Astrocyte (in vitro differentiated cells and primary cell): ENCODE measurements at places on chromosomes 7 and 10. TPM values are rescaled to one million over a fixed set of nuclear protein-coding genes. Genes with fewer than 3 reads are reported as not detected.

- no peak for DNase-seq
Observed at GRCh38 chr10:129779126-129780111, 184.7 kb downstream of the EBF3 start.

- DNase-seq = no peak
Observed at GRCh38 chr7:156305351-156305750, 335.2 kb upstream of the RNF32 start.

Gene PDZD7
- 2.2 and 4.5 TPM in 2 replicates for total RNA-seq

DNA sequence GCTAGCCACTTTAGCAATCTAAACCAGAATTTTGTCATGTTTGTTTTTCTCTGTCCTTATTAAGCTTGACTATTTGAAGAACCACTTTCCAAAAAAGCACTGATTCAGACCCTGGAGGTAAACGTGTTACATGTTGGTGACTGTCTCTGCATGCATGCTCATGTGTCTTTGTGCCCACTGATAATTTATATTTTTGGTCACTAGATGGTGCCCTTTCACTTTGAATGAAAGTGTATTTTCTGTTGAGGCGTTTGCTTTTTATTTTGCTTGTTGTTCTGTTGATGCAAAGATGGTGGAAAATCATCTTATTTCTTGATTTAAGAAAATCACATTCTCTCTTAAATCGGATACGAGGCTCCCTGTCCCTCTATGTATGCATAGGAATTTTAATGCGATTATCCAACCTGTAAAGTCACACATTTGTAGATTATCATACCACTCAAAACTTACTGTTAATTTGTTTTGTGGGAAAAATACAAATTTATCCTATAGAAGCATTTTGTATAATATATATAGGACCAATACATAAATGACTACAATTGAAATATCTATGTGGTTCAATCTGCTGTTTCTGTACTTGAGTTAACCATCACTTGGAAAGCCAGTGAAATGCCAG lies 269.3 kb downstream of the BICC1 start:
- DNase-seq = no peak

- no peak for DNase-seq
Observed at GRCh38 chr10:72392571-72392970, 37.9 kb upstream of the DNAJB12 start.

- no peak for DNase-seq
Observed at GRCh38 chr7:151702961-151703360, 174.0 kb downstream of the PRKAG2 start.

DNA sequence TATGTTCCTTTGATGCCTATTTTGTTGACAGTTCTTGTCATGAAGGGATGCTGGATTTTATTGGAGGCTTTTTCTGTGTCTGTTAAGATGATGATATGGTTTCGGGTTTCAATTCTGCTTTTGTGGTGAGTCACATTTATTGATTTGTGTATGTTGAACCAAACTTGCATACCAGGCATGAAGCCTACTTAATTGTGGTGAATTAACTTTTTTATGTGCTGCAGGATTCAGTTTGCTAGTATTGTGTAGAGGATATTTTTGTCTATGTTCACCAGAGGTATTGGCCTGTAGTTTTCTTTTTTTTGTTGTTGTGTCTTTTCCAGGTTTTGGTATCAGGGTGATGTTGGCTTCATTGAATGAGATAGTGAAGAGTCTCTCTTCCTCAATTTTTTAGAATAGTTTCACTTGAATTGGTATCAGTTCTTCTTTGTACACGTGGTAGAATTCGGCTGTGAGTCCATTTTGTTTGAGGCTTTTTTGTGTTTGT lies 345.9 kb downstream of the KIF20B start:
- DNase-seq = no peak

Gene LYZL1
- total RNA-seq = not detected in 2 replicates

DNA sequence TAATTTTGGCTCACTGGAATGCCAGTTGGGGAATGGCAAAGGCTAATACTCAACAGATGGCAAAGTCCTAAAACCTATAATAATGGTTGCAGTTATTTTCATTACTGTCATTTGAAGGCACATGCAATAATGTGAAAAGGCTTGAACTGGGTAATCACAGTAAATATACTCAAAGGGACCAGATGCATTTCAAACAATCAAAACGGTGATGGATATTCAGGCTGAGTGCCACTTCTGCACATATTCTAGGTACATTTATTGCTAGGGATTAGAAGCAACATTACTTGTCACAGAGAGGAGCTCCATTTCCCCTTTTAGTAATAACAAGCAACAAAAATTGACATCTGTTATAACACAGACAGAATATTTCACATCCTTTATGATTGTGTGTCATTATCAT lies 171.8 kb downstream of the NXPH1 start:
- no peak for DNase-seq

DNA sequence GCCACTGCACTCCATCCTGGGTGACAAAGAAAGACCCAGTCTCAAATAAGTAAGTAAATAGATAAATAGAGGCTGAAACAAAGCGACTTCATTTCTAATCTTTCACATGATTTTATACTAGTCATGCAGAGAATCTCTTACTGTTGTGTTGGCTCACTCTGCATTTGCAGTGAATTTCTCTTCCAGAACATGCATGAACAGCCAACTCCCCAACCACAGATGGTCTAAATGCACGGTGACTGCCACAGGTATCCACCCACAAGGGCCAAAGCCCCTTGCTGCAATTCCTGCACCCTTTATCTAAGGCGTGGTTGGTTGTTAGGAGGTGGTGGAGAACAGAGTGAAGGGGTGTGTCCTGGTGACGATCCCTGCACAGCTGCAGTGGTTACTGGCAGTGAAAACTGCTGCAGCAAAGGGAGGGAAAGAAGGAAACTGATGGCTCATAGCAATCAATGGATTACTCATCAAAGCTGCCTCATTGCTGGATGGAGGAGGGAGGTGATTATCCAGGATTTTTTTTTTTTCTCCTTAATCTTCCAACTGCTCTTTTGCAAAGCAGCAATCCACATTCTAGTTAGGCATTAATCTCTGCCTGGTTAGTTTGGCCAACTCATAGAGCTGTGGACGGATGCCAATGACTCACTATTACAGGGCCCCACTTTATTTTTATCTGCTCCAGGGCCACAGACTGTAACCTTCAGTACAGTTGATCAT lies 50.6 kb downstream of the PRTFDC1 start:
- peak; percentile 98 for DNase-seq

- DNase-seq = no peak
Observed at GRCh38 chr10:132541601-132542011, 4.0 kb downstream of the INPP5A start.

- peak; percentile 94 for DNase-seq
Observed at GRCh38 chr10:3935141-3935540, 150.1 kb upstream of the KLF6 start.

DNA sequence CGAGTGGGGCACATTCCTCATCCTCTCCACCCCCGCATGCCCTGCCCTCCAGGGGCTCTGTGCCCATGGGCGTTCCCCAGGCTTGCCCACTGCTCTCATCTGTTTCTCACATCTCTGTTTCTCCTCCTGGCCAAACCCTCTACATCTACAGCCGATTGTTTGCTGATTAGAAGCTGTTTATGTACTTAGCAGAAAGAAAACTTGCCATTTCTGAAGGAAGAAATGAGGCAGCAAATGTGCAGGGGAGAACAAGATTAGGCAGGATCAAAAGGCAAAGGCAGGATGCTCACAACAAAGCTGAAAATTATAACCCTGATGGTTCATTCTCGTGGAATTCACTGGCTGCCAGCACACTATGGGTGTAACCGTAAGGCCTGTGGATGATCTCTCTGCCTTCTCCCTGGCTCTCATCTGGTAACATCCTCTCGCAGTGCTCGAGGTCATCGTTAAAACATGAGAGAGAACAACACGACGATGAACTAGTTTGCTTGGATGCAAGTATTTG lies 111.6 kb upstream of the KLF14 start:
- DNase-seq = peak; percentile 85

DNA sequence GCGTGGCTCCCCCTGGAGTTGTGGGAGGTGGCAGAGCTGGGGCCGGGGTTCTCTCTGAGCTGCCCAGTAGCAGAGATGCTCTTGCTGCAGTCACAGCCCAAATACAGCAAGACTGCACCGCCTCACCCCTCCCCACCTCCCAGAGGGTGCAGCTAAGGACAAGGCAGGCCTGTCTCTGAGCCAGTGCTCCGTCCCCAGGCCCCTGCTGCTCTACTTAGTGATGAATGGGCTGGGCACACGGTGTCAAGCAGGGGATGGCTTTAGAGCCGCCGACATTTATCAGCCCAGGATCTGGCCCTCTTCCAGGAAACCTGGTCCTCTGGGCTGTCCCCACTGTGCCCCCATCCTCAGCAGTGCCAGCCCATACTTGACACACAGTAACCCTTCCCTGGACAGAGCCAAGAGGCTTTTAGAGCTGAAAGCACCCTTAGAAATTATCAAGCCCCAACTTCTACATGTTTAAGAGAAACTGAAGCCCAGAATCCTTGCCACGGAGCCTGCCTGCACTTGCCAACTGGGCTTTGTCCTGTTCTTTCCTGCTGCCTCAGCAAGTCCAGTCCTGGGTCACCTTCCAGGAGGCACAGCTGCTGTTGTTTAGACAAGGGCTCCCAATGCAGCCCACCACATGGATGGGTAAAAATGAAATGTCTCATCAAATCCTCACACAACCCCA lies 137.1 kb upstream of the UNC5B start:
- no peak for DNase-seq

- no peak for DNase-seq
Observed at GRCh38 chr10:125550362-125550761, 132.6 kb downstream of the TEX36 start.

GRCh38 chr7:157625973-157626742 lies 289.4 kb downstream of the DNAJB6 start:
- no peak for DNase-seq

Gene SGCE
- total RNA-seq = 33.4 and 38.3 TPM in 2 replicates

GRCh38 chr10:119441921-119442757 lies 100.4 kb downstream of the RGS10 start:
- DNase-seq = no peak

Gene SH2D4B
- 0.07 TPM in 1 of 2 replicates, not detected in the other for total RNA-seq

DNA sequence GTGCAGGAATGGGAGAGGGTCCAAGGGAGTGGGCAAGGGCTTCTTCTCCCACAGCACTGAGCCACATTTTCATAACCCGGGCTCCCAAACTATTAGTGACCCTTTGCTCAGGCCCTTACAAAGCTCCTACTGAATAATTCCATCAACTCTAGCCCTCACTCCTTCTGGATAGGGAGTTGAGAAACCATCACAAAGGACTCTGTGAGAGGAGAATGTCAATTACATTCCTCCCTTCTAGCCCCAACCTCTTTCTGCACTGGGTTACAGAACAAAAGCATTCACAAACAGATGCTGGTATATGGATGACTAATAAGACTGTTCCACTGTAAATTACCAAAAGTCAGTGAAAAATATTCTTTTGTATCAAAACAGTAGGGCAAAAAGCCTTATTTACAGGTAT lies 203.7 kb downstream of the SORCS1 start:
- no peak for DNase-seq

Gene DPP6
- 0.48 and 0.91 TPM in 2 replicates for total RNA-seq

Gene ARPC1B
- total RNA-seq = 170 and 175 TPM in 2 replicates

GRCh38 chr10:77162697-77163096 lies 474.9 kb downstream of the KCNMA1 start:
- peak; percentile 78 for DNase-seq

Gene RNF32
- 1.6 and 2.7 TPM in 2 replicates for total RNA-seq

DNA sequence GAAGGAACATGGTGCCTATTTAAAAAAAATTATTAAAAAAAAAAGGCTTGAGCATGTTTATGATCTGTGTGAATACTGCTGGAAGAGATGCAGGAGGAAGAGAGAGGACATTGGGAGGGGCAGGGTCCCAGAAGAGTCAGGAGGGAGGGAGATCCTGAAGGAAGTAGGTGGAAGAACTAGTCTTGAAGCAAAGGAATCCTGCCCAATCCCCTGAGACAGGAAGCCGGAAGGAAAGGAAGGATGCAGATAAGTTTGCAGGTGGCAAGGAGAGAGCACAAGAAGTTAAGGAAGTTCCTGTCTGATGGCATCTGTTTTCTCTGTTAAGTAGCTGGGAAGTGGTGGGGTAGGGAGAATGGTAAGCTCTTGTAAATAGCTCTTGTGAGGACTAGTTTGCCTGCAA lies 318.5 kb downstream of the DOCK4 start:
- no peak for DNase-seq

GRCh38 chr10:110989016-110989415 lies 69.6 kb downstream of the SHOC2 start:
- peak; percentile 70 for DNase-seq

GRCh38 chr7:29330136-29330535 lies 135.6 kb downstream of the CHN2 start:
- no peak for DNase-seq

GRCh38 chr10:28429045-28429444 lies 103.9 kb upstream of the WAC start:
- DNase-seq = no peak

Gene ZNF789
- 18.3 and 21.7 TPM in 2 replicates for total RNA-seq
